M059J (cell line): ENCODE measurements at places on chromosomes 3 and 15. TPM values are rescaled to one million over a fixed set of nuclear protein-coding genes. Genes with fewer than 3 reads are reported as not detected.

- peak; percentile 41 for DNase-seq
Observed at GRCh38 chr15:39338251-39338650, 242.6 kb upstream of the THBS1 start.

DNA sequence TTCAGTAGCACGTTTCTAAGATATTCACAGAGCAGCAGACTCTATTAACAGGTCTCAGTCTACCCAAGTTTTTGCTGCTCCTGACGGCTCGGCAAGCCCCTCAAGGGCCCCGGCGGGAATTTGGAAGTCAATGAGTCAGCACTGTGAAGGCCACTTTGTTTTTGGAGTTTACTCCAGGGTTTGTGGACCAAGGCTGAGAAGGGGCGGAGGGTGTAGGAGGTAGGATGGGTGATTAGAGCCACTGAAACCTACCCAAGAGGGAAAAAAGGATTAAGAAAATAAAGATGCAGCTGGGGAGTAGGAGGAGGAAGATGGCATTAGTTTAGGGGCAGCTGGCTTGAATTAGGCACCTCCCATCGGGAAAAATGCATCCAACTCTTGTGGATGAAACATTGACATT, 87.6 kb downstream of the BDH1 start:
- DNase-seq: no peak

- DNase-seq: peak; percentile 60
Observed at GRCh38 chr3:21979706-21980105, 228.7 kb upstream of the ZNF385D start.

DNA sequence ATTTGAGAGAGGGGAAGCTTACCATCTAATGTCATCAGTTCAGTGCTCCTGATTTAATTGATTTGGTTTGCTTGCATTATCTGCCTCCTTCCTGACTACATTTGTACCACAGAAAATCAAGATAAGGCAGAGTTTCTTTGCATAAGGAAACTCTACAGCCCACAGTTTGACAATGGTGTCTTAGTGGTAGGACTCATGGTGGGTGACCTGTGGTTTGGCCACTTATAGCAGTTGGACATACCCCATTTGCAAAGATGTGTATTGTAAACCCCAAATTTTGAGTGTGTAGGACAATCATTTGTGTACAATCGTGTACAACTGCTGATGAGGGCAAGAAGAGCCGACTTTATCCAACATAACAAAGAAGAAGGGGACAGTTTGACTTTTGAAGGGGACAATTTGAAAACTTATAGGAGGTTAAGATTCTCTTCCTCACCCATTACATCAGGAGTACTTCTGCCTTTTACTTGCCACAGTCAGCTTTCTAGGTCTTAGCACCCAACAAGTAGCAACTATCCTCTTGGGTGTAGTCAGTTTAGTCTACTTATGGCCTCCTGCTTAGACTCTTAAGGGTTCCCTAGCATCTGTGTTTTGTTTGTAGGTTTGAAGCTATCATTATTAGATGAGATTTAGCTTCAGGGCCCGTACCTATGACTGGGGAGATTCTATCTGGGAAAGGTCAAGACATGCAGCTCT, 6.2 kb downstream of the TGFBR2 start:
- no peak for DNase-seq

GRCh38 chr15:87877114-87877810, 379.3 kb downstream of the NTRK3 start:
- peak; percentile 91 for DNase-seq

GRCh38 chr3:16480861-16481545, 32.5 kb downstream of the RFTN1 start:
- peak; percentile 53 for DNase-seq

- no peak for DNase-seq
Observed at GRCh38 chr15:59953392-59953883, 50.7 kb upstream of the FOXB1 start.

DNA sequence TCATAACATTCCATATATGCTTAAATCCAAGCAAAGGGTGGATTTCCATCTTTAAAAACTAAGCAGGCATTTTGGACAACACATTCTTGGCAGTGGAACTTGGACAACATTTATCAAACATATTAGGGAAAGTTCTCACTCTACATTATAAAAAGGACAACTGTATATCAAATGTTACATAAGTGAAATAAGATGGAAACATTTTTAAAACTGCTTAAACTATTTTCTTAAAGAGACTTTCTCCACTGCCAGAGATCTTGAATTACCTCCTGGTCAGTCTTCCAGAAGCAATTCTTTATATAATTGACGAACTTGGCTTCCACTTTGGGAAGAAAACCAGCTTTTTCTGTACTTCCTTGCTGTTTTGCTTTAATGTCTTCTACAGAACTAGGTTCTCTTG, 109.3 kb downstream of the NEO1 start:
- DNase-seq: no peak

- peak; percentile 88 for DNase-seq
Observed at GRCh38 chr3:177800561-177800960, 603.3 kb upstream of the TBL1XR1 start.

GRCh38 chr15:73685981-73686380, 1.8 kb downstream of the CD276 start:
- DNase-seq: no peak

- no peak for DNase-seq
Observed at GRCh38 chr15:56199038-56199437, 44.6 kb downstream of the RFX7 start.

- DNase-seq: no peak
Observed at GRCh38 chr3:102353805-102354204, 81.0 kb upstream of the ZPLD1 start.

DNA sequence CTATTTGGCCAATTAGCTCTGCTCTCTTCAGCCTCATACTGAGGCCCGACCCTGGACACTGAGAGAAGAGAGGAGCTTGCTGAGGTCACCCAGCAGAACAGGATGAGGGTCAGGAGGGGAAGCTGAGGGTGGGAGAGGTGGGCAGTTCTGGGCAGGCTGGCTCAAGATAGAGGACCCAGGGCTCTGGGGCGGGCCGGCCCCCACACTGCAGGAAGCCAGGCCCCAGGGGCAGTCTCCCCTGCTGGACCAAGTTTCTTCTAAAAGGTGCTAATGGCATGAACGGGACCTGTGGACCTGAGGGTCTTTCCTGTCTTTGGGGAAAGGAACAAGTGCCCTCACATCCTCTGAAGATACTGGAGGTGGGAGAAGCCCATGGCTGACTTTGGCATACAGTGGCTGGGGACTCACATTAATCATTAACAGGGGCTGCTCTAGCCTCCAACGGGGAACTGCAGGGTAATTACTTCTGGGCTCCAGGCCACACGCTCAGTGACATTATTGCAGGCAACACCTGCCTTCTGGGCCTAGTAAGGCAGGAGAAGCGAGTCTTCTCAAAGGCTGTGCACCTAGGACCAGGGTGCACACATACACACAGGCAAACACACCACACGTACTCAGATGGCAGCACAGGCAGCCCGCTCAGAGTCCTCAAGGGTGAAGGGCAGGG, 10.6 kb downstream of the HCN4 start:
- no peak for DNase-seq

- no peak for DNase-seq
Observed at GRCh38 chr15:99605490-99605931, 39.7 kb downstream of the MEF2A start.

DNA sequence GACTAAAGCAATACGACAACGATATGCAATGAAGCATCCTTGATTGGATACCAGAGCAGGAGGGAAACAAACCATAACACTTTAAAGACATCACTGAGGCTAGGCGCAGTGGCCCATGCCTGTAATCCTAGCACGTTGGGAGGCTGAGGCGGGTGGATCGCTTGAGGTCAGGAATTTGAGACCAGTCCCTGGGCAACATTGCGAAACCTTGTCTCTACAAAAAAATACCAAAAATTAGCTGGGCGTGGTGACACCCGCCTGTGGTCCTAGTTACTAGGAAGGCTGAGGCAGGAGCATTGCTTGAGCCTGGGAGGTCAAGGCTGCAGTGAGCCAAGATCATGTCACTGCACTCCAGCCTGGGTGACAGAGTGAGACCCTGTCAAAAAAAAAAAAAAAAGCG, 33.9 kb upstream of the BHLHE40 start:
- DNase-seq: no peak

DNA sequence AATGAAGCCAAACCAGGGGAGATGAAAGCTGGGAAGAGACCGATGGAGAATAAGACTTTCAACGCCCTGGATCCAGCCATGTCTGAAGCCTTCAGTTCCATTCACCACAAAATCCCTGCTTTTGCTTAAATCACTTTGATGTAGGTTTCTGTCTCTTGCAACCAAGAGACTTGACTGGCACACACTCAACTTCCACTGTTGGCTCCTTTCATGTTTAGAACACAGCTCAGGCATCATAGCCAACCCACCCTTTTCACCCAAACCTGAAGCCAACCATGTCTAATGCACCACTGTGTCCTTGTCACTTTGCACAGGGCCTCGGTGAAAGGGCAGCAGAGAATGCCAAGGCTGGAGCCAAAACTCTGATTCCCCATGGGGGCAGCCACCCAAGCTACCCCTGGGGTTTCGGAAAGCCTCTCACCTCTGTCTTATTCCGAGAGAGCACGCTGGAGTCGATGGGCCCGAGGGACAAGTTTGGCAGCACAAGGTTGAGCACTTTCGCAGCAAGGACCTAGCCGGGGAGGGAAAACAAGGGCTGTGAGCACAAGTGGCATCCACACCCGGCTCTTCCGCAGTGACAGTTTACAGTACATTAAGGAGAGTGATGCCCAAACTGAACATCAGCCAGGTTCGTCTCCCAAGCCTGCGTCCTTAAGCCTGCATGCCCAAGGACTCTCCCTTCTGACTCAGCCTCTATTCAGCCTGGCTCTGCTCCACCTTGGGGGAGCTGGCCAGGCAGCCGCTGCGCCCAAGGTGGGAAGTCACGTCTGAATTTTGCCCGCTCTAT, 37.6 kb downstream of the ABTB1 start:
- peak; percentile 70 for DNase-seq

GRCh38 chr3:185270262-185270955, 16.6 kb upstream of the EHHADH start:
- peak; percentile 44 for DNase-seq

DNA sequence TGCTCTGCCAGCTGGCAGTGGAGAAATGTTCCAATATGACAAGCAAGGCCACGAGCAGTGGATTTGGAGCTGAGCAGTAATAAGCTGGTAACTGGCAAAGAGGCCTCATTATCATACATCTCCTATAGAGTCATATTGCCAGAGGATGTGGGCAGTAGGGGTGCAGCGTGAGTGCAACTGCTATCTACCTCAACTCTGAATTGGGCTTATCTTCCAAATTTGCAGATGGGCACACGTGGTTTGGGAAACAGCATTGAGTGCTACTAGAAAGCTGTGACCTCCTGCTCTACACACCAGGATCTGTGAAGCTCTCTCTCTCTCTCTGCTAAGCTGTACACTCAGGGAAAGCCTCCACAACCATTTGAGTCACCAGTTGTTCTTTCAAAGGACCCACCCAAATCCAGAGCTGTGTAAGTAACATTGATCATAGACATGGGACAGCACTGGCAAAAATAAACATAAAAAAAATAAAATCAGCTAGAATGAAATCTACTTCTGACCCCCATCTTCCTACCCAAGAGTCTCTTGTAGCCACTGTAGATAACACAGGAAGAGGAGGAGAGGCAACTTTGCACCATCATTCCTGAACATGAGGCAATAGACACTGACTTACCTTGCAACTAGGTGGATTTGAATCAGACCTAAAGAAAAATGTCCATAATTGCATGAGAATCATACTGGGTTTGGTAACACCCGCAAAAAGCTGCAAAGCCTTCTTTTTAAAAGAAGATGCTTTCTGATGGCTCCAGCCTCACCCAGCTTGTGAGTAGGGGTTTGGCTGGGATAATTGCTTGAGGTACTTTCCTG, 82.9 kb upstream of the THBS1 start:
- no peak for DNase-seq

The RARB gene
- 37.1 and 40.2 TPM in 2 replicates for total RNA-seq

The ERICH6 gene
- 0.07 TPM in 1 of 2 replicates, not detected in the other for total RNA-seq

The TTLL13 gene
- total RNA-seq: 0.42 TPM in 1 of 2 replicates, not detected in the other

The TMEM212 gene
- total RNA-seq: not detected in 2 replicates

The MKRN2OS gene
- not detected in 2 replicates for total RNA-seq

The CHRNA3 gene
- total RNA-seq: not detected in 2 replicates

The KCNMB3 gene
- 0.52 and 1.1 TPM in 2 replicates for total RNA-seq

The SEC22A gene
- 84.8 and 87.9 TPM in 2 replicates for total RNA-seq

The EBLN2 gene
- total RNA-seq: 0.54 and 2.1 TPM in 2 replicates

The CADM2 gene
- not detected in 2 replicates for total RNA-seq

The MRAS gene
- total RNA-seq: 11.2 and 14.4 TPM in 2 replicates

The DAZL gene
- total RNA-seq: not detected in 2 replicates

The PLSCR2 gene
- not detected in 2 replicates for total RNA-seq

The CKMT1A gene
- total RNA-seq: not detected in 2 replicates

The GHSR gene
- not detected in 2 replicates for total RNA-seq

The TAGLN3 gene
- 1.6 and 3.2 TPM in 2 replicates for total RNA-seq
